GM10248 (cell line): ENCODE measurements at places on chromosomes 12 and 14.
A peak's percentile ranks its signal among the peaks of the same experiment; 100 is the strongest.

DNA sequence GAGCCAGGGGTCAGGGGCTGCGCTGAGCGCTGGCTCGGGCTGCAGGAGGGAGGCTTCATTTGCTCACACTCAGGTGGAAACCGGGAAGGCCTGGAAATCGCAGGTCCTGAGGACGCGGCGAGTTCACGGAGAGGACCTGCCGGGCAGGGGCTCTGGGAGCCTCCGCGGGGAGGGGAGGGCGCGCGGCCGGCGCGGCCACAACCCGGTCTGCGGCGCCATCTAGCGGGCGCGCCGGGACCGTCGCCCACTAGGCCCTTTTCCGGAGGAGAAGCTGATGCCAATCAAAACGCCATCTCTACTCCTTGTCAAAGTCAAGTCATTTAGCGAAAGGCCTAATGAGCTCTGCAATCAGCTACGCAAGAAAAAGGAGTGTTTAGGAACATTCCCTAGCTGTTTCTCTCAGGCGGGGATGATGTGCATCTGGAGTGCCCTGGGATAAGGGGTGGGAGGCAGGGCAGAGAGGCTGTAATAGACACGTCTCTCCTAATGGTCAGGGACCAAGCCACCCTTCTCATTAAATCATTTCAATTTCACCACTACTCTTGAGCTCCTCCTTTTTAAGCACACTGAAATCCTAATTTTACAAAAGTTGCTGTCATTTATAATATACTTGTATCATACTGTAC lies 885.8 kb upstream of the TMEM132C start:
- peak; percentile 53 for DNase-seq

- DNase-seq, result no peak
These were observed 51.3 kb downstream of the SERPINA3 start for GRCh38 chr14:94663538-94663937.

DNA sequence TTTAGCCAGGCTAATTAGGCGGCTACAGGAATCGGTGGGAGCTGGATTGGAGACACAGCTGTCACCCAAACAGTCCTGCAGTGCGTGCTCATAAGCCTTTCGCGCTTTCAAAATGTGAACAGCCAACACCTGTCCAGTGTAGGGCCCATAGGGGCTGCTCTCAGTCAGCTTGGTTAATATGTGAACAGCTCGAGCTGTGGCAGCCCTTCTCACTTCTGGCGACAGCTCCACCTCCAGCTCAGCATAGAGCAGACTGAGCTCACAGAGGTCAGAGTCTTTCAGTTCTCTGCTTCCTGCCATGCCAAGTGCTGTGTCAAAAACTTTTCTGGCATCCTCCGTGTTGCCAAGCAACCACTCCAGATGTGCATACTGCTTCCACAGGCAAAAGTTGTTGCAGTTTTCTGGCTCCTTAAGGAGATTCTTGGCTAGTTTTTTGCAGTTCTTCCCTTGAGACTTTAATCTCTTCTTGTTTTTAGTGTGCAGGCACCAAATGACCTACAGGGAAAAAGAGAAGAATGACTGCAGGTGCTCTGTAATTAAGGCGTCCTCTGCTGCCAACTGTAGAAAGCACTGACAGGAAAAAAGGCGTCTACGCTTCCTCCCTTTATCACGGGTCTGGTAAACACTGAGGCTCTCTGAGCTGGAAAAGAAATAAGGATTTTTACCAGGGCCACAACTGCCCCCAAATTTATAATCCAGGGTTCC lies 32.5 kb downstream of the PSMC1 start:
- DNase-seq, result peak; percentile 38

DNA sequence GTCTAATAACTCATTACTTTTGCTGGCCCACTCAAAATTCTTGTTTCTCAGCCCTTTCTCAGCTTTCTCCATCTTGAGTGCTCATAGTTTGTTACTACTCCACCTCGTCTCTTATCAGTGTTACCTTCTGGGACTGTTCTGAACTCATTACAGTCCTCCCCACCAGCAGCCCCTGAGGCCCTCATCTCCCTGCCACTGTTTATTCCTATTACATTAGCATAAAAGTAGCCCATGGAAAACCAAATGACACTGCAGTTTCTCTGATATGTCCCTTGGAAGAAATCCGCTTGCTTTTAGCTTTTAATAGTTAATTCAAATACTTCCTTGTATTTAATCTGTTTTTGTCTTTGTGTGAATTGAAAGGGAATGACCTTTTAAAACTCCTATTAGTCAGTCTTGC lies 7.6 kb downstream of the AKAP6 start:
- DNase-seq, result no peak

DNA sequence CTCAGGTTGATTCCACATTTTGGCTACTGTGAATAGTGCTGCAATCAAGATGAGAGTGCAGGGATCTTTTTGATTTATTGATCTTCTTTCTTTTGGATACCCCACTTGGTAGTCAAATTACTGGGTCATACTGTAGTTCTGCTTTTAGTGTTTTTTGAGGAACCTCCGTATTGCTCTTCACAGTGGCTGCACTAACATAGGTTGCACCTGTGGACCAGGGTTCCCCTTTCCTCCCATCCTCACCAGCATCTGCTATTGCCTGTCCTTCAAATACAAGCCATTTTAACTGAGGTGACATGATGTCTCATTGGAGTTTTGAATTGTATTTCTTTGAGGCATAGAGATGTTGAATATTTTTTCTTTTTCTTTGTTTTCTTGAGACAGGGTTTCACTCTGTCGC lies 152.5 kb upstream of the TMEM132C start:
- DNase-seq, result no peak

- DNase-seq, result no peak
These were observed 15.6 kb upstream of the SMAGP start for GRCh38 chr12:51285843-51286242.

GRCh38 chr14:59425322-59425935 lies 39.8 kb downstream of the GPR135 start:
- no peak for DNase-seq
